ENCODE measurements at places on chromosomes 5 and 9.

DNA sequence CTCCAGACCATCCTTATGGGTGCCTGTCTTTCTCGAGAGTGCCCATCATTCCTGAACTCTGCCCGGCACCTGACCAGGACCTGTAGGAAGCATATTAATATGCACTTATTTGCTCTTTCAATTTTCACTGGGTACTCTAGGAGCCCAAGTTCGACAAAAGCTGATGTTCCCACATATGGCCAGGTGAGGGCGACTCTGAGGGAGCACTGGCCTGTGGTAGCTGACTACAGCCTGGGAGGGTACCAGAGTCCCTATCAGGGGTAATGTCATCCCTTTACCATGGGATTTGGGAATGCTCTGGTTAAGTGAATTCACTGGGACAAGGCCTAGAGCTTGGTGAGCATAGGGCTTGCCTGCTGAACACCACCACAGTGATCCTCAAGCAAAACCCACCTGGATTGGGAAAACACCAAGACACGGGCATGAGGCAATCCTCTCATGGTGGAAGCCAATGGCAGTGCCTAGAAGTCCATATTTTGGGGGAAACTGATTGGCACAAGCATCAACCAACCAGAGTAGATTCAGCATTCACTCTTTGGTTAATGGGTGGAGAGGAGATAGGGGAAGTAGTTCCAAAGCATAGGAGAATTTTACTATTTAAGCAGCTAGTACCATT is 112.2 kb downstream of the MTX3 start:
- no peaks in the 10 kb centered on the region for H3K36me3 ChIP-seq
- H3K27ac ChIP-seq = no peak overlapping the region
- DNase-seq = peak; percentile 51
- H3K27me3 ChIP-seq = no peaks in the 10 kb centered on the region
- no peak overlapping the region for H3K4me3 ChIP-seq

DNA sequence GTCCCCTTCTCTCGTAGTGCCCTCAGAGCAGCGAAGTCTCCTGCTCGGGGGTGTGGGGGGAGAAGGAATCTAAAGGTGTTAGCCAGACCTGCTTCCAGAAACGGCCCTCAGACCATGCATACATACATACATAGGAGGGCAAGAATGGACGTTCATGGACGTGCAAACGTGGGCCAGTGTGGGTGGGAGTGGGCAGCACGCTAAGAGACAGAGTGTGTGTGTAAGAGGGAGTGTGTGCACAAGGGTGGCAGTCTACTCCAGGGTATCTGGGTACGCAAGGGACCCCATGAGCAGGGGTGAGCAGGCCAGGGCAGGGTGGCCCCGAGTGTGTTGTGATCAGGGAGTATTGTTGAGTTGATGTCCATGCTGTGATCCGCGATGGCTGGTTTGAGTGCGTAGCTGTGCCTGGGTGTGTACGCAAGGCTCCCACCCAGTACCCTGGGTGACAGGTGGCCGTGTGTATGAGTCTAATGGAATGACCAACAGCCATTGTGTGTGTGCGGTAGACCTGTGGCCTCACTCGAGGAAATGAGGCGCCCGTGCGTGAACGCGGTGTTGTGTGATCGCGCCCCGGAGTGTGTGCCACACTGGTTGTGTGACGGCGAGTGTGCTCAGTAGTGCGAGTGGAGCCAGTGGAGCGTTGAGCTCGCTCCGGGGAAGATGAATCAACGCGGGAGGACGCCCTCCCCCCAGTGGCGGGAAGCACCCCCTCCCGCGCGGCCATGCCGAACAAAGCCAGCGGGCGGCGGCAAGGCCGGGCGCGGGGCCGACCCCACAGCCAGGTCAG is 826 bp downstream of the GPRIN1 start:
- H3K27ac ChIP-seq = peak overlapping the region; percentile 73
- no peak for DNase-seq
- no peaks in the 10 kb centered on the region for H3K36me3 ChIP-seq
- peaks cover 36% of the 10 kb centered on the region for H3K27me3 ChIP-seq
- H3K4me3 ChIP-seq = peak overlapping the region; percentile 85
- peaks cover 11% of the 10 kb centered on the region for H3K4me1 ChIP-seq

- H3K27ac ChIP-seq = no peak overlapping the region
- H3K4me1 ChIP-seq = no peaks in the 10 kb centered on the region
- no peaks in the 10 kb centered on the region for H3K27me3 ChIP-seq
- no peak for DNase-seq
- H3K4me3 ChIP-seq = no peak overlapping the region
Observed at GRCh38 chr5:12883395-12883794, 979.1 kb upstream of the CTNND2 start.

- H3K4me1 ChIP-seq = no peaks in the 10 kb centered on the region
- H3K36me3 ChIP-seq = no peaks in the 10 kb centered on the region
- no peak overlapping the region for H3K27ac ChIP-seq
- peaks cover 2% of the 10 kb centered on the region for H3K27me3 ChIP-seq
- DNase-seq = no peak
- no peak overlapping the region for H3K4me3 ChIP-seq
Observed at GRCh38 chr5:57595523-57595991, 112.9 kb upstream of the ACTBL2 start.

DNA sequence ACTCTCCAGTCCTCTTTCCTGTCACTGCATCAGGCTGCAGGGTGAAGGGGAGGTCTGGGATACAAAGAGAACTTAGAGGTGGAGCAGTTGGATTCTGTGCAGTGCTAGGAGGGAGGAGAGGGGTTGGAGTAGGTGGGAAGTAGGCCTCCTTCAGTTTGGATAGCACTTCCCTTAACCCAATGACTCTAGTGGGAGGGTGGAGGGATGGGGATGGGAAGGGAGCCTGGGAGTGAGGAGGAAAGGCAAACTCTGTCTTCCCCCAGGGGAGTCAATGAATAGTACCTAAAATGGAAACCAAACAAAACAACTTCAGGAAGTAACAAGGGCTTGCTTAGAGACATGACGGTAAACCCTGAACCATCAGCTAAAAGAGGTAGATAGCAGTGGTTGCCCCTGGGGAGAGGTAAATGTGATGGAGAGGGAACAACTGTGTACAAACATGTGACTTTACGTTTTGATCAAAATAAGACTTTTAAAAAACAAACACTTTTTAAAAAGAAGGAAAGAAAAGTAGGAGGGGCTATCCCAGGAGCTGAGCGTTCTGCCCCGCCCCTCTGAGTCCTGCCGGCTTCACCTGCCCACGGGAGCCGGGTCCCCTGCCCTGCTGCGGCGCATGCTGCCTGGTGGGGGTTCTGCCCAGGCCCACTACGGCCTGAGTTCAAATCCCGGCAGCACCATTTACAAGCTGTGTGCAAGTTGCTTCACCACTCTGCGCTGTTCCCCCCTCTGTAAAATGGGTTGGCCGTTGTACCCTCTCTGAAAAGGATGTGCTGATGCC is 30.9 kb downstream of the GSN start:
- peaks cover 15% of the 10 kb centered on the region for H3K4me1 ChIP-seq
- peak overlapping the region; percentile 65 for H3K4me3 ChIP-seq
- DNase-seq = no peak
- peaks cover 23% of the 10 kb centered on the region for H3K27me3 ChIP-seq

DNA sequence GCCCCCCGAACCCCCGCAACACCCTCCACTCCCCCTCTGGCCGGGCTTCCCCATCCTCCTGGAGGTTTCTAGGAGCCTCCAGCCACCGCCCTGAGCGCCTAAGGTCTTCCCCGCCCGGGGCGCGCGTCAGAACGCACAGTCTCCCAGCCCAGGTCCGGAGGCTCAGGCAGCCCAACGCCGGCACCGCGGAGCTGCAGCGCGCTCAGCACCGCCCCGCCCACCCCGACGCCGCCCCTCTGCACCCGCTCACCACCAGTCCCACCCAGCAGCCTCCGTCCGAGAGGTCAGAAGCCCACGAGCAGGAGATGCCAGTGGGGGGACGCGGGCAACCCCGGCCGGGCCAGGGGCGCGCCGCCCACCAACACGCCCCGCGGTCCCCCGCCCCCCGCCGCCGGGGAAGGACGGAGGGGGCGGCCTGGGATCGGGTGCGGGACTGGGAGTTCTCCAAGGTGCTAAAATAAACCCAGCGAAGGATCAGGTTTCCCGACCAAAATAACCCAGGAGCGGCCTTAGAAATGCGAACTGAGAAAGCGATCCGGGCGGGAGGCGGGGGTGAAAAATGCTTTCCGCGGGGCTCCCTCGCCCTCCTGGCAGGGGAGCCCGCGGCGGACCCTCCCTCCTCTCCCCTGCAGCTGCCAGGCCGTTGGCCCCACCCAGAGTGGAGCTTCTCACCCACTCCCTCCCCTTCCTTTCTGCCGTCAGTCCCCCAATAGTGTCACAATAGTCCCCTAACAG is 6.5 kb upstream of the FAM78A start:
- H3K36me3 ChIP-seq = peaks cover 2% of the 10 kb centered on the region
- H3K27me3 ChIP-seq = peaks cover 29% of the 10 kb centered on the region
- H3K4me3 ChIP-seq = peak overlapping the region; percentile 17
- H3K27ac ChIP-seq = no peak overlapping the region
- H3K4me1 ChIP-seq = peaks cover 25% of the 10 kb centered on the region

DNA sequence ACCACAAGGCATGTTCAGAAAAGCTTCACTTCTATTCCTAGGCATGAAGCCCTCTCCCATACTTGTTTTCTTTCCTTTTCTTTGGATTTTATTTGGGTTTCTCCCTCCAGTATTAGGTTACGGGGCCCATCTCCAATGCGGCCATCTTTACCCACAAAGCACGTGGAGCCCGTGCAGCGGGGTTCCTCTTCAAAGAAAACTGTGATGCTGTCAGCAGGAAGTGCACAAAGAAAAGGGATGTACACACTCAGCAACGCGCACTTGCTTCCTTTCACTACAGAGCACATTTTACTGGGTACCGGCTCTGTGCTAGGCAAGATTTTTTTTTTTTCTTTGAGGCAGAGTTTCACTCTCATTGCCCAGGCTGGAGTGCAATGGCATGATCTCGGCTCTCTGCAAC is 106.6 kb downstream of the COL23A1 start:
- H3K36me3 ChIP-seq = no peaks in the 10 kb centered on the region
- peak overlapping the region; percentile 63 for H3K27ac ChIP-seq
- H3K27me3 ChIP-seq = peaks cover 2% of the 10 kb centered on the region
- peak overlapping the region; percentile 62 for H3K4me3 ChIP-seq
- peaks cover 11% of the 10 kb centered on the region for H3K4me1 ChIP-seq
- DNase-seq = peak; percentile 74

GRCh38 chr9:93667006-93667405 is 90.6 kb downstream of the PHF2 start:
- H3K36me3 ChIP-seq = no peaks in the 10 kb centered on the region
- H3K4me1 ChIP-seq = no peaks in the 10 kb centered on the region
- DNase-seq = no peak
- no peaks in the 10 kb centered on the region for H3K27me3 ChIP-seq
- H3K4me3 ChIP-seq = no peak overlapping the region
- no peak overlapping the region for H3K27ac ChIP-seq

DNA sequence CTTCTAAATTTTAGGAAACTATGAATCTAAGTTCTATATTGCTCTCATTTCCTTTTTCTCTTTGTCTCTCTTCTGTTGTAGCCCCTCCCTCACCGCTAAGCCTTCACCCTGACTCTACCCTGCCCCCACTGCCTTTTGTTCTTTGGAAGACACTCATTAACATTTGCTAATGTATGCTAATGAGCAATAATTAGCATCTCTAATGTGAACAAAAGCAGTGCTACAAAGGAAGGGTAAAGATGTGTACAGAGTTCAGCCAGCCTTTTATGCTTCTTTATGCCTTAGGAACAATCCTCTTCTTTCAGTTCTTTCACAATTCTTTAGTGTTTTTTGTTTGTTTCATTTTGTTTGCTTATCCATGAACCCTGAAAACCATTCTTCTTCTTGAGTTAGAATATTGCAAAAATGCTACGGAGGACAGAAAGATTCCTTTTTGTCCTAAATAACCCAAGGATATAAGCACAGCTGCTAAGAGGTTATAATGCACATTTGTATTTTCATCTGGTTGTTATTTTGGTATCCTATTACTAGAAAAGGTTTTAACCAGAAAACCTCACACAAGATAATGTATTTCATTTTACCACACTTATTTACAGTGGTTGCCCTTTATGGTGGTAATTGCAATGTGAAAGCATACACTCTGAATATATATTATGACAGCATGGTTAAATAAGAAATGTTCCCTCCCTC is 159.3 kb downstream of the TMC1 start:
- H3K4me3 ChIP-seq = no peak overlapping the region
- no peaks in the 10 kb centered on the region for H3K36me3 ChIP-seq
- H3K27ac ChIP-seq = no peak overlapping the region
- DNase-seq = no peak
- peaks cover 2% of the 10 kb centered on the region for H3K27me3 ChIP-seq

- DNase-seq = no peak
- peaks cover 82% of the 10 kb centered on the region for H3K36me3 ChIP-seq
- H3K27me3 ChIP-seq = no peaks in the 10 kb centered on the region
- H3K4me3 ChIP-seq = no peak overlapping the region
Observed at GRCh38 chr9:20403346-20403745, 219.0 kb downstream of the MLLT3 start.

DNA sequence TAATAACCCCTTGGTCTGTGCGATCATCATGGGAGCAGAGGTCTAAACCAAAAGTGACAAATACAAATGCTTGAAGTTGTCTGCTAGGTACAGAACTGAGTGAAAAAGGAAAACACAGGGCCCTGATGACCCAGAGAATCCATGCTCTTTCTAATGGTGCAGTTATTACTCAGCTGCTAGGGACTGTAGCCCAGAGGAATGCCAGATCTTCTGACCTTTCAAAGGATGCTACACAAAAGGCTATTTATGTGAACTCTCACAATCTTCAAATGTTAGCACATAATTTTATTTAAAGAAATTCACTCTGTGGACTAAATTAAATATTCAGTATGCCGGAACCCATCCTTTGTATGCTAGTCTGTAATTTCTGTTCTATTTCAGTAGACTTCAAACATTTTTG is 79.9 kb downstream of the PRR16 start:
- H3K4me1 ChIP-seq = no peaks in the 10 kb centered on the region
- H3K27me3 ChIP-seq = no peaks in the 10 kb centered on the region
- no peak overlapping the region for H3K27ac ChIP-seq
- no peaks in the 10 kb centered on the region for H3K36me3 ChIP-seq
- no peak overlapping the region for H3K4me3 ChIP-seq

- H3K4me3 ChIP-seq = no peak overlapping the region
- no peaks in the 10 kb centered on the region for H3K27me3 ChIP-seq
- H3K4me1 ChIP-seq = no peaks in the 10 kb centered on the region
Observed at GRCh38 chr5:98368141-98368540, 405.3 kb upstream of the RGMB start.

DNA sequence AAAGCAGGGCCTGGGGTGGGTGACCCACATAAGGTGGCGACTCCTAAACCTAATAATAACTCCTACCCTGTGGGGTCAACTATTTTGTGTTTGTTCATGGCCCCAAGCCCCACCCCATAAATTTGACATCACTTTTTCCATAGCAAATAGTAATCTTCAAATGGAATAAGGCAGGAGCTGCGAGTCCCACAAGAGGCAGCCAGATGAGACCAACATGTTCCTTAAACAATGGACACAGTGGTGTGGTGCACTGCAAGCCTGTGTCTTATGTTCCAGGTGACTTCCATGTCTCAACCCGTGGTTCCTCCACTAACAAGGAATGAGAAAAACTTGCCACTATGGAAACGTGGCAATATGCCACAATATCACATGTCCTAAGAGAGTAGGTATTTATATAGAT is 20.6 kb downstream of the TMEM174 start:
- no peak for DNase-seq
- H3K27ac ChIP-seq = no peak overlapping the region
- no peaks in the 10 kb centered on the region for H3K4me1 ChIP-seq
- H3K4me3 ChIP-seq = no peak overlapping the region

Measured in activated CD8-positive, alpha-beta T cell treated with anti-CD3 and anti-CD28 coated beads, Interleukin-2, amount 10 ng/mL, durations not matched to agents 7 days and 5 days (primary cell).